Stimulated activated CD4-positive, alpha-beta T cell treated with anti-CD3 and anti-CD28 coated beads, TNF-alpha, amount 100 ng/mL, for 24 hours (primary cell): ENCODE measurements at places on chromosomes 2 and 18.

- DNase-seq, result no peak
Measured at GRCh38 chr2:75253526-75253925, 54.2 kb upstream of the TACR1 start.

GRCh38 chr2:151354807-151355206 lies 2.6 kb upstream of the TNFAIP6 start:
- no peak for DNase-seq

DNA sequence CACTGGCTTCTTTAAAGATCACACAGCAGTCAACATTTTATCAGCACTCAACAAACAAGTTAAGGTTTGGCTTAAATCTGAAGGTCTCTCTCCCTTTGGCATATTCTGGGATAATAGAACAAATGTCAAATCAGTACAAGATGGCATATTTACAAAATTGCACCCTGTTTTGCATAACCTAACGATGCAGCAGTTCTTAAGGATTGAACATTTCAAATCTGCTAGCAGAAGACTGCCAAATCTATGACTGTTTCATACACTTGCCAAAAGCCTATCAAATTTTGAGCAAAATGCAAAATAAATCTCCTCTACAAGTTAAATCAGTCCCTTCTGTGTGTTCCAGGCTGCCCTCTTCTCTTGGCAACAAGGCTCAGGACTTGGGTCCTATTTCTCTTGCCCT lies 73.6 kb downstream of the DPP4 start:
- DNase-seq, result no peak

GRCh38 chr2:239891698-239892097 lies 133.4 kb downstream of the NDUFA10 start:
- DNase-seq, result no peak

DNA sequence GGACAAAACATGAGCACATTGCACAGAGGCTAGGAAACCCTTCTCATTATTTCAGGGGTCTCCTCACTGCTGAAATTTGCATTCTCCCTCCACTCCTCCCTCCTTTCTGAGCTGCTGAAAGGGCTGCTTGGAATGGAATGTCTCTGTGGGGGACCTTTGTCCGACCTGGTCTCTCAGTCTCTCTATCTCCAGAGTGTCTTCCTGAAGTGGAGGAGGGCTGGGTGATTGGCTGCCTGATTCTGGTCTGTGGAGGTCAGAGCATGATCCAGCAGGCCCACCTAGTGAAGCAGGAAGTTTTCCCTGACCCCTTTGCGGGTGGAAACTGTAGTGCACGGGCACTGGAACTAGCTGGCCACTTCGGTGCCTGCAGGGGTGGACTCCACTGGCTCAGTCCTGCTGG lies 560.5 kb upstream of the HS6ST1 start:
- no peak for DNase-seq

- DNase-seq, result no peak
Measured at GRCh38 chr2:5125017-5125730, 567.0 kb upstream of the SOX11 start.

DNA sequence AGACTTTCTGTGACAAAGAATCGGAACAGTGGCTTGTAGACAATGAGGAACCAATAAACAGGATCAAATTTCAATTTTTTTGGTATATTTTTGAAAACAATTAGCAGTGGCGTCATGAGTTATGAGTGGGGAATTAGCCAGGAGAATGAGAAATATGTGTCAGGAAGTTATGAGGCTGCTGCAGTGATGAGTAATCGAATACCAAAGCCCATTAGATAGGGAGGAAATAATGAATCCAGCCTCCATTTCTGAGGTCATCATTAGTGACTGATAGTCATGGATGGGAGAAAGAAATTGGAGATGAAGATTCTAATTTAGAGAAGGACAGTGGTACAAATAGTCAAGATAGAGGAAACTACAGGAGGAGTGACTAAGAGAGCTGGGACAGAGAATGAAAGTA lies 673.1 kb upstream of the VRK2 start:
- DNase-seq, result no peak

DNA sequence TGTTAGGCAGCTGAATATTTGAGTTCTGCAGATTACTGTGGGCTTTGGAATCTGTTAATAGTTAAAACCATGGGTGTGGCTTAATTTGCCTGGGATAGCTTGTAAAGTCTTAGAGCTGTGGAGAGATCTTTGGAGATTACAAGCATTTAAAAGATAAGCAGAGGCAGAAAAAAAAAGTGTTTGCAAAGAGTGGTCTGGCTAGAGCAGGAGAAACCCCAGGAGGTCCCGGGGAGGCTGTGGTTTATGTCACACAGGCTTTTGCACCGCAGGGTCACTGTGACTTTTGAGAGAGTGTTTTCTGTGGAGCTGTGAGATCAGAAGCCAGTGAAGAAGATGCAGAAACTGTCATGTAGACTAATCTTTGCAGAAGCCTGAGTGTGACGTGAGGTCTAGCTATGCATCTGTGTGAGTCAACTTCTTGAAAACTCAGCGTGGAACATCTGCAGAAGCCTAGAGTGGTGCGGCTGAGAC lies 49.0 kb downstream of the SETBP1 start:
- no peak for DNase-seq

GRCh38 chr2:227834423-227834822 lies 20.8 kb downstream of the CCL20 start:
- DNase-seq, result no peak

GRCh38 chr2:145744541-145745386 lies 1224.8 kb upstream of the ZEB2 start:
- DNase-seq, result no peak

- DNase-seq, result no peak
Measured at GRCh38 chr2:239256350-239256743, 144.5 kb downstream of the HDAC4 start.

- no peak for DNase-seq
Measured at GRCh38 chr2:216339456-216340279, 32.6 kb downstream of the MARCHF4 start.

DNA sequence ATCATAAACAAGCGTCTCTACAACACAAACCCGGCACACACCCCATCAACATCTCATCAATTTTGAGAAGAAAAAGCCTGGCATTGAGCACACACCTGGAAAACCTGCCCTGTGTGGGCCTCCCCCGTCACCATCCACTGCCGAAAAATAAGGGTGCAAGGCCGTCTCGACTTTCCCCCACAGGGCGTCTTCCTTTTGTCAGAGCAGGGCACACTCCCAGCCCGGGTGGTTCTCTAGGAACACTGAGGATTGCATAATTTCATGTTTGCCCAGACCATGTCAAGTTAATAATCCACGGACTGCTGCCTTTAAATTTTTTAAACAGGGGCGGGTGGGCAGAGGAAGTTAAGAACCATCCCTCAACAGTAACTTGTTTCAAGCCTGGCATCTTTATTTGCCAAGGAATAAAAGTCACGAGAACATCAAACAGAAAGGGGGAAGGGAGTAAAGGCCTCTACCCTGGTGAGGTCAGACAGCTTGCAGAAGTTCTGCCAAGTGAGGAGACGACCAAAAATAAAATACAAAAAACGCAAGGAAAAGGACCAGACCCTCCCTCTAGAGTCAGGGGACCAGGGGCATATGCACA lies 2.1 kb downstream of the TFCP2L1 start:
- no peak for DNase-seq

DNA sequence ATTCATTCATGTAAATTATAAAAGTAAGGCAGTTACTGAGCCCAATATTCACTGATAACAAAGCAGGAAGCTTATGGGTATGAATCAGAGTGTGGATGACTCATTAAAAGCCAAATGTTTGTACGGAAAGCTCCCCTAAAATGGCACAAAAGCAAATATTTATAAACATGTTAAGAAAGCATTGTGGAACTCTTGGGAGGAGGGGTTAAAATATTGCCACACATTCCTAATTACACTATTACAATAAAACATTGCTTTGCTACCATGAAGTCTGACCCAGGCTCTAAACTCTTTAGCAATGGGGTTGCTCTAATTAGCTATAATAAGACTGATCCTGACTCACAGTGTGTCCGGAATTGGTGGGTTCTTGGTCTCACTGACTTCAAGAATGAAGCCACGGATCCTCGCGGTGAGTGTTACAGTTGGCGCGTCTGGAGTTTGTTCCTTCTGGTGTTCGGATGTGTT lies 110.9 kb downstream of the NAB1 start:
- DNase-seq, result no peak

DNA sequence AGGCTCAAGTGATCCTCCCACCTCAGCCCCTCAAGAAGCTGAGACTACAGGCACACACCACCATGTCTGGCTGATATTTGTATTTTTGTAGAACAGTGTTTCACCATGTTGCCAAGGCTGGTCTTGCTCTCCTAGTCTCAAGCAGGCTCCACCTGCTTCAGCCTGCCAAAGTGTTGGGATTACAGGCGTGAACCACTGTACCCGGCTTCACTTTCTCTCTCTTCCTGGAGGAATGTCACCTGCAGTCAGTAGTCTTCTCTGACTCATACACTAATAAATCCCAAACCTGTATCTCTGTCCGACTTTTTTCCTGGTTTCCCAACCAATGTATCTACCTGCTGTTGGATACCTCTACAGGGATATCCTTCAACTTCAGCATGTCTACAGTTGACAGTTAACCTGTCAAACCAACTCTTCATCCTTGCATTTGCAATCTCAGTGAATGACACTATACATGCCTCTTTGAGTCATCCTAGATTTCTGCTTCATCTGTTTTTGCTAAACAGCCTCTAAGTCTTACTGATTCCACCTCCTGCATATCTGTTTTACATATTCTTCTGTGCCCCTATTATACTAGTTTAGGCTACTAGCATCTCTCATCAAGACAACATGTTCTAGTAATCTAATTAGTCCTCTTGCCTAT lies 54.5 kb downstream of the RBBP8 start:
- no peak for DNase-seq

- DNase-seq, result no peak
Measured at GRCh38 chr2:130749078-130749477, 6.3 kb upstream of the AMER3 start.

- no peak for DNase-seq
Measured at GRCh38 chr2:17864676-17865075, 13.8 kb upstream of the KCNS3 start.

- no peak for DNase-seq
Measured at GRCh38 chr2:134570676-134571075, 148.1 kb downstream of the TMEM163 start.

DNA sequence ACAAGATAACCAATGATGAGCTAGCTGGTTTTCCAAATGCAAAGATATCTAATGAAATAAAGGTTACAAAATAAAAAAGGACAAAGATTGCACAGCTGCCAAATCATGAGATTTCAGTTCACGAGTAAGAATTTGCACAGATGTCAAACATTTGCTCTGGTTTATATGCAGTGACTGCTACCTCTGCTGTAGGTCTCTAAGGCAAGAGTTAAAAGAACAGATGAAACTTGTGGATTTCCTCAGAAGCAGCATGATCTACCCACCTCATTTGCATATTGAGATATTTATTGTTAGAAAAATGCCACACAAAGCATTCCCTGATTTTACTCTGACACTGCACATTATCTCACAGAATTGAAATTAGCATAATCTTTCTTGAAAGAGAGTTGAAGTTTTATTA lies 763.2 kb upstream of the ZEB2 start:
- DNase-seq, result no peak

GRCh38 chr2:61536180-61536571 lies 2.0 kb downstream of the XPO1 start:
- DNase-seq, result no peak

DNA sequence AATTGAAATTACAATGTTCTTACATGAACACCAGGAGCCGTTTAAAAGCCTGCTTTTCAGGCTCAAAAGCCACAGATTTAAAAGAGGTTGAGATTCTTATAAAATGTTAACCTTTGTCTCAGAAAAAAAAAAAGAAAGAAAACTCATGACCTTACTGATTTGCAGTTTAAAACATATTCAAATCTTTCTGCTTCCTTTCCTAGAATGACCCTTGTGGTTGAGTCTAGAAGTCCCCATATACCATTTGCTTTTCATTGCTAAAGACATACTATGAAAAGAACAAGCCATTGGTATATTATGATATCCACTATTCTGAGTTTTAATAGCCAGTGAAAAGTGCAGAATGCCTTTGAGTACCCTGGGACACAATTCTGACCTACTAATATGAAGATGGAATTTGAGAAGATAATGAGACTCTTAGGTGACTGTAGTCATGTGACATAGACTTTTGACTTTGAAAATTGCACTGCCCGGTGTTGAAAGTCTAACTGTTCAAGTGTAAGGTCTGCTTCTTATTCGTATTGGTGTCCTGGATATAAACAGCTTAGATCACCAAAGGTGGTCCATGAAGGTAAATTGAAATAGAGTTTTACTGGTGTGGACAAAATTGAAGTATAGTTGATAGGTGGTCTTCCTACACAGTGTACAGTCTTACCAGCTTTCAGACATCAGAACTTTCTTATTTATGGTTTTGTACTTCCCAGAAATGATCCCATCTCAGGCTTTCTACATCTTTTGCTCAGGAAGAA lies 117.0 kb downstream of the DOCK10 start:
- no peak for DNase-seq

- DNase-seq, result peak; percentile 0
Measured at GRCh38 chr2:117470311-117471095, 344.0 kb upstream of the DDX18 start.

- DNase-seq, result no peak
Measured at GRCh38 chr2:1972948-1973347, 228.6 kb upstream of the PXDN start.

DNA sequence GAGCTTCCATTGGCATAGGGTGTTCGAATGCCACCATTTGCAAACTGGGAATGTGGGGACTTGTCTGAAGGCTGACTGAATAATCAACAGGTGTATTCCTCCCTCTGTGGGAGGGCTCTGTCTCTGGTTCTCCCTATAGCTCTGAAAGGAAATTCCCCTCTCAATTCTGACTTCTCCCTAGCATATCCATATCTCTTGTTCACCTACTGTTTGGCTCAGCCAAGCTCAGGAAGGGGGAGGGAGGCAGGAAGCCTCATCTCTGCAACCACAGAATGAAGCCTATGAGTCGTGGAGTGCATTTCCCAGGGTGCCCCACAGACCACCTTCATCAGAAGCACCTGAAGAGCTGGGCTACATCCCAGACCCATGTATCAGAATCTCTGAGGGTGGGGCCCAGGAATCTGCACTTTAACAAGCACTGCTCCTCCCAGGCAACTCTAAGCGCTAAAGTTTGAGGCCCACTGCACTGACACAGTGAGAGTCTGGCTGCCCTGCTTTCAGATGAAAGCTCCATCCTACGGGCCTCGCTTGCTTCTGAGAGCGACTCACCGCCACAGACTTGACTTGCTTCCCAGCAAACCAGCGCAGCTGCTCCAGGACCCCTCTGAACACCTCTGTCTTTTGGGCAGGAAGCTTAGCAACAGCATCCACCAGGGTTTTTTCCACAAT lies 32.0 kb downstream of the XDH start:
- no peak for DNase-seq

- no peak for DNase-seq
Measured at GRCh38 chr2:237459226-237459625, 27.8 kb upstream of the MLPH start.
